Right lobe of liver (tissue), 6 donors: ENCODE measurements at places on chromosomes 5 and 9. TPM values are rescaled to one million over a fixed set of nuclear protein-coding genes. Genes with fewer than 3 reads are reported as not detected.

Gene OR1J2
- total RNA-seq: not detected

DNA sequence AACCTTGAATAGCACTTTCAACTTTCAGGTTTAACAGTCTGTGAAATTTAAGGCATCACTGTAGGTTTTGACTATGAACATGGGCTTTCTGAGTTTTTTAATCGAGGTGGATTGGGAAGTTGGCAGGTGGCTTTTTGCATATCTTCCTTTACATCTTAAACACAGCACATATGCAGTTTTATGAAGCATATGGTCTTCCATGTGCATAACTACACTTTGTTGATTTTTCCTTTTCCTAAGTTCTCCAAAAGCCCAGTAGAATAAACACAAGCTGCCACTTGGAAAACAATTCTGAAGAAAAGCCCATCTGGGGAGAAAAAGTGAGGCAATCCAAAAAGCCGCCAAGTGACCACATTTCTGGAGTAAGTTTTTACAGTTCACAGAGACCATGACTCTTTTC is 236.5 kb upstream of the IL12B start:
- H3K4me1 ChIP-seq: no peaks in the 10 kb centered on the region
- no peaks in the 10 kb centered on the region for H3K36me3 ChIP-seq
- no peak for DNase-seq
- no peak overlapping the region for H3K27ac ChIP-seq
- H3K27me3 ChIP-seq: no peaks in the 10 kb centered on the region

DNA sequence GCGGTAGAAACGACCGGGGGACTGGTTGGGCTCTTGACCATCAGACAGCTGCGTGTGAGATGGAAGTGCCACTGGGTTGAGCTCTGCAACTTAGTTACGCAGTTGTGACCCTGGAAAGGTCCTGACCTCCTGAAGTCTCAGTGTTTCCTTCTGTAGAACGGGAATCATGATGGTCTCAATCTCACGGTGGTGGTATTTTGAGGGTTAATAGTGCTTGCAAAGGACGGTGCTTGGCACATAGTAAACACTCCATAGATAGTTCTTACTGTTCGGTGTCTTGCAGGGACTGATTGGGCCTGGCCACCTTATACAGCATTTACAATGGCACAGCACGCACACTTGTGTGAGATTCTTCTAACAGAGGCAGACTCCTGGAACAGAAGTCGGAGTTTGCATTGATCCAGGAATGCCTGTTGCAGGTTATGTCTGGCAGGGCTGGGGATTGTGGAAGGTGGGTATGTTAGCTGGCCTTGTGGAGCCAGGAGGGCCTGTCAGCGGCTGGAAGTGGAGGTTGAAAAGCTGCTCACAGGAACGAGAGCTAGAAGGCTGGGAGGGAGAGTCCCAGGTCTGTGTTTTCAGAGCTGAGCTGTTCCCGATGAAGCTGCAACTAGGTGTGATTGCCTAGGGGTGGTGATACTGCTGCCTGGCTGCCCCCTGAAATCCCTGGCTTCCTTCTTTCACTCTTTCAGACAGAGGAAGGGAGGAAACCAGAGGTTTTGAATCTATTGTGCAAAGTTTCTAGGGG is 962 bp upstream of the TXN start:
- peak overlapping the region; percentile 94 for H3K27ac ChIP-seq
- peak overlapping the region; percentile 86 for H3K4me3 ChIP-seq
- no peaks in the 10 kb centered on the region for H3K27me3 ChIP-seq
- H3K4me1 ChIP-seq: no peaks in the 10 kb centered on the region
- DNase-seq: peak; percentile 54
- no peaks in the 10 kb centered on the region for H3K36me3 ChIP-seq

DNA sequence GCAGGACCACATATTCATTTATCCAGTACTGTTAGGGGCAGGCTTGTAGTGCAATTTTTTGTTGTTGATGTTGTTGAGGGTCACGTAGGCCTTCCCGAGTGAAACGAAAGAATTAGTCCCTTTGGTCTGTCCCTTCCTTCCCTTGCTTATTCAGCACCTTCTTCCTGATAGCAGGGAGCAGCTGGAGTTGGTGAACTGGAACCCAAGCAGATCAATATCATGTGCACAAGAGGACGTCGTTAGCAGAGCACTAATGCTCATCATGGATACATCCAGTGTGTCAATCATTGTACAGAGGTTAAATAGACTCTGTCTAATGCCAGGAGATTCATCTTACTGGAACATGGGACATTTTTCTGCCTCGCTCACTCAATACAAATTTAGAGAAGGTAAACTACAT is 33.0 kb upstream of the MAP1B start:
- H3K4me3 ChIP-seq: no peak overlapping the region
- no peaks in the 10 kb centered on the region for H3K36me3 ChIP-seq
- DNase-seq: no peak
- no peak overlapping the region for H3K27ac ChIP-seq

DNA sequence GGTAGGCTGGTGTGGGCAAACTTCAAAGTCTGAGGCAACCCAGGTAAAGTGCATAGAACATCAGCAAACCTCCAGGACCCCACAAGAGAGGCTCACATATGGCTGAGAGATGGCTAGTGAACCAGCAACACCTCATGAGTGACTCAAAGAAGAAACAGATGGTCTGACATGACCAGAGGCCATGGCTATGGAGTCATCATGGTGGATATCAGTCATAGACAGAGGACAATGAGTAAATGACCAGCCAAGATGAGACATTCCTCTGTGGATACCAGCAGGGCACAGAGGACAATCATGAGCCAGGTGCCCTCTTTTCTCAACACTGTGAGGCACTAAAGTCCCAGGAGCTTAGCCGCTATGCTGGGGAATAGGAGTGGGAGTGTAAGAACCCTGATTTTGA is 180.8 kb downstream of the RASEF start:
- H3K4me1 ChIP-seq: no peaks in the 10 kb centered on the region
- no peak overlapping the region for H3K4me3 ChIP-seq
- no peaks in the 10 kb centered on the region for H3K36me3 ChIP-seq
- no peak overlapping the region for H3K27ac ChIP-seq
- no peaks in the 10 kb centered on the region for H3K27me3 ChIP-seq
